ENCODE measurements at places on chromosomes 13 and 19.

DNA sequence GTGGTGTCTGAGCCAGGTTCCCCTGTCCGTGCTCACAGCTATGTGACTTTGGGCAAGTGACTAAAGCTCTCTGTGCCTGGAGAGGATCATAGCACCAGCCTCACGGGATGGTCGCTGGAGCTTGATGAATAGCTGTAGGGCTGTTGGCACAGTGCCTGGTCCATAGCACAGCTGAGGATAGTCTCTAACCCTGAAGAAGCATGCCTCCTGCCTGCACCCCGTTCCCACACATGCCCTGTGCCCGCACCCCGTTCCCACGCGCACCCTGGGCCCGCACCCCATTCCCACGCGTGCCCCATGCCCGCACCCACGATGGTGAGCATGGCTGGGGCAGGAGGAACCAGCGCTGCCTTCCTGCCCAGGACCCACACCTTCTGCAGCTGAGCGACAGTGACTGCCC lies 63.7 kb upstream of the F7 start:
- no peak for DNase-seq

DNA sequence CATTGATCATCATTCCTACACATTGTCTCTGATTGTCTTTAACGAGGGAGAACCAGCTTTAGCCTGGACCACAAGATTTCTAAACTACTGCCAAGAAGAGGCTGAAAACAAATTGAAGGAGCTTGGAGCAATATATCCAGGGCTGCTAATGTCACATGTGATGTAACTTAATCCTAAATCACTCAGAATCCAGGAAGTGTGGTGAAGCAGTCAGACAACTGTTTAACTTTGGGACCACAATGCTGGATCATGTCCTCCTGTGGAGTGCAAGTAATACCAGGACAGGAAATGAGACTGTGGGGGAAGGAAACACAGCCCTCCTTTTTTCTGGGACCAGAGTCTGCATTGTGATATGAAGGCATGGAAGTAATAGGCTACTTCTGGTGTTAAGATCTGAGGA lies 430.2 kb downstream of the KCTD12 start:
- DNase-seq = no peak

DNA sequence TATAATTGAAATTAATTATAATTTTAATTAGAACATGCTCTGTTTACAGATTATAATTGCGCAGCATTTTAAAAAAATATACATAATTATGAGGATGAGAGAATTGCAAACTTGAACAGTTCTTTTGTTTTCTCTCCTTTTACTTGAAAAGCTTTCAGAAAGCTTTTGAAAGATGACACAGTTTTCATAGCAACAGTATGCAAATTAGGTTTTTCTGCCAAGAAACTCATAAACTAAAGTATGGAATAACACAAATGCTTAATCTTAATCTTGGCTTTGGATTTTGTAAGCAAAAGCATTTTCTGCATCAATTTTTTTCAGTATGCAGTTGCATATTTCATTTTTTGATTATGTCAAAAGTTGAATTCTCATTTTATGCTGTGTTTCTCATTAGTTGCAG lies 32.8 kb upstream of the AKAP11 start:
- DNase-seq = no peak

DNA sequence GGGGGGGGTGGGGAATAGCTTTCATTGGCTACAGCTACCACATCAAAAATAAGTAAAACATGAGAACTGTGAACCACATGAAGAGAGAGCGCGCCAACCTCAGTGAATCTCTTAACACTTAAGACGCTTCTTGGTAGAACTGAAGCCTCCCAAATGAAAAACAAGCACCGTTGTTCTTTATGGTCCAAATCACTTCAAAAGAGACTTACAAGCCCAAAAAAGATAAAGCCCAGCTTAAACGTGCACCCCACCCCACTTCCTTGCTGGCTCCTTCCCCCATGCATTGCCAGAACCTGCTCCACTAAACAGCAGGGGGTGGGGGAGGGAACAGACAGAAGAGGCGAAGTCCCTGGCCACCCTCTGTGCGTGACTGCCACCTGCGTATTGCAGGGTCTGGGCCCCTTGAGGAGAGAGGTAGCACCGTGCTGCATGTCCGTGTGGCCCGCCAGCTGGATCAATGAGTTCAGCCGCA lies 479.1 kb downstream of the FOXO1 start:
- no peak for DNase-seq

DNA sequence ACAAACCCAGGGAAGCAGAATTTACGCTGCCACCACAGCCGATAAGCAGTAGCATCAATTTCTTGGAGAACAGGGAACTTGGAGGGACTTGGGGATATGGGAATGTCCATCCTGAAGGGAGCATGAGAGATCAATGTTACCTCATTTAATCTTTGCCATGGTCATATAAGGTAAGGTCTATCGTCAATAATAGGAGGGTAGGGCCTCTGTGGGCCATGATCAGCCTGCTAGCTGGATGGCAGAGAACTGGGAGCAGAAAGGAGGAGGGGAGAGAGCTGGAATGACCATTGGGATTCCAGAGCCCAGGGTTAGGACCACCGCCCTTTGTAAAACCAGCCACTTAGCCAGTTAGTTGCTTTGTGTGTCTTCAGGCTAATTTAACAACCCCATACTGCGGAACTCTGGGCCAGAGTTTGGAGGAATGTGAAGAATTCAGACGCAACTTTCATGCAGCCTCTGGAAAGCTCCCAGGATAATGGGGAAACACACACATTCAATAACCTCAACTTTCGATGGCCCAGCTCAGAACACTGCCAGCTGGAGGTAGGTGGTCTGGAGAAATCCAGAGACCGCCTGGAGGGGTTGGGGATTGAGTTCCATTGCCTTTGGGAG lies 40.3 kb downstream of the ZNF557 start:
- DNase-seq = no peak

GRCh38 chr19:931860-932647 lies 6.2 kb downstream of the ARID3A start:
- no peak for DNase-seq

- peak; percentile 96 for DNase-seq
Measured at GRCh38 chr19:49746206-49746958, 16.7 kb downstream of the TSKS start.

Measured in CMK (cell line).